ENCODE measurements at places on chromosomes 6 and 20.

DNA sequence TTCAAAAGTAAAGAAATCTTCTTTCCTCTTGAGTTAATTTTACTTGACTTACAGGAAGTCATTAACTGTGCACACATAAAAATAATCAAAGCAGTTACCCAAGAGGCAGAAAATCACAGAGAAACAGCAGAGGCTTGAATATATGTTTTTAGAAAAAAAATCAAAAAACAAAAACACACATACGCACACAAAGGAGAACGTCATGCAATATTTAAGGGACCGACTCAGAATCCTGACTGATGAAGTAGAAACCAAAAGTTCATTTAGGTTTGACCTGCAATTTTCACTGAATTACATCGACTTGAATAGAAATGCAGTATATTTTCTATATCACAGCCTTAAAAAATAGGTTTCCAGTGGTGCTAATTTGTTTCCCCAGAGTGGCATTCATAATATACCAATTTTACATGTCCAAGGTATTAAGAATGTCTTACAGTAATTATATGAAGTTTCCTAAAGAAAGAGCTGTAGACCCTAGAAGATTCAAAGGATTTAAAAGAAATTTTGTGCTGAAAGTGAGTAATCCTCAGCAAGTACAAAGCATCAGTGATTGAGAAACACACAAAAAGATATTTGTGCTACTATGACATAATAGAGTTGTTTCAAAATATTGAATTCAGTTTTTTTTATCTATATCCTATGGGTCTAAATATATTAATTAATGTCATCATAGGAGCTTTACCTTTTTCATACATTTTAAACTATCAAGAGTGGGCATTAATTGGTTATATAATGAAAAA lies 358.5 kb upstream of the RUNX2 start:
- DNase-seq: peak; percentile 17

DNA sequence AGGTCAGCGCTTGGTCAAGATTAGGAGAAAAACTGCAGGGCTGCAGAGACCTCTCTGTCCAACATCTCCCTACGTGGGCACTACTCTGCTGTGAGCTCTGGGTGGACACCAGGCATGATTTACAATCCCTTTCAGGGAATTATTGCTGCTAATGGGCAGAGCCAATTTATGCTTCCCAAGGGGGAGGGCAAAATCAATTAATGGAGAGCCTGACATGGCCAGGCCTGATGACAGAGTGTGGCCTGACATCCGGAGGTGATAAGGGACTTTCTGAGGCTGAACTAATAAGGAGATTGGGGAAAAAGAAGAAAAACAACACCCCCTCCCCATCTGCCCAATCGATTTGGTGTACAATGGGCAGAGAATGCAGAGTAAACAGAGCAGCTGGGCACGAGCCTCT lies 5.0 kb upstream of the KCNK16 start:
- no peak for DNase-seq

DNA sequence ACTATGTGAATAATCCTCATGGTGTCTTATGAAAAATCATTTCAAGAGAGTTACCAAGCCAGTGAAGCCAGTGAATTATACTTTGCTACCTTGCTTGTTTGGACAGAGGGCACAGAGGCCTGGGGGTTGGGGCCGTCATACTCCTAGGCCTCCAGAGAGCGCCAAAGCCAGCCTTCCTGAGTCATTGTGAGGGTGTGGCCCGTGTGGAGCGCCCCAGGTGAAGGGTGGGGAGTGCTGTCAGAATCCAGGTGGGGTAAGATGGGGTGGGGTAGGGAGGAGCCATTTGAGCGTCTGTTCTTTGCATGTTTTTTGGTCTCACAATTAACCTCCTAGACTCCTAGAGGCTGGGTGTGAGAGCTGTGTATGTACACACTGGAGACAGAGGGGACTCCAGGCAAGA lies 71.1 kb downstream of the PERP start:
- peak; percentile 95 for DNase-seq

- no peak for DNase-seq
These were observed 46.8 kb downstream of the CHMP4B start for GRCh38 chr20:33857722-33858563.

- DNase-seq: no peak
These were observed 19.2 kb upstream of the GLP1R start for GRCh38 chr6:39029156-39030011.

GRCh38 chr20:34984756-34985261 lies 29.1 kb downstream of the MYH7B start:
- no peak for DNase-seq

- DNase-seq: no peak
These were observed 11.8 kb downstream of the SMPDL3A start for GRCh38 chr6:122800906-122801305.

GRCh38 chr6:46990031-46990644 lies 52.0 kb downstream of the ADGRF1 start:
- DNase-seq: no peak

GRCh38 chr6:29927275-29927569 lies 15.1 kb upstream of the HLA-A start:
- no peak for DNase-seq

GRCh38 chr6:134956676-134957075 lies 6.8 kb upstream of the ALDH8A1 start:
- DNase-seq: no peak

DNA sequence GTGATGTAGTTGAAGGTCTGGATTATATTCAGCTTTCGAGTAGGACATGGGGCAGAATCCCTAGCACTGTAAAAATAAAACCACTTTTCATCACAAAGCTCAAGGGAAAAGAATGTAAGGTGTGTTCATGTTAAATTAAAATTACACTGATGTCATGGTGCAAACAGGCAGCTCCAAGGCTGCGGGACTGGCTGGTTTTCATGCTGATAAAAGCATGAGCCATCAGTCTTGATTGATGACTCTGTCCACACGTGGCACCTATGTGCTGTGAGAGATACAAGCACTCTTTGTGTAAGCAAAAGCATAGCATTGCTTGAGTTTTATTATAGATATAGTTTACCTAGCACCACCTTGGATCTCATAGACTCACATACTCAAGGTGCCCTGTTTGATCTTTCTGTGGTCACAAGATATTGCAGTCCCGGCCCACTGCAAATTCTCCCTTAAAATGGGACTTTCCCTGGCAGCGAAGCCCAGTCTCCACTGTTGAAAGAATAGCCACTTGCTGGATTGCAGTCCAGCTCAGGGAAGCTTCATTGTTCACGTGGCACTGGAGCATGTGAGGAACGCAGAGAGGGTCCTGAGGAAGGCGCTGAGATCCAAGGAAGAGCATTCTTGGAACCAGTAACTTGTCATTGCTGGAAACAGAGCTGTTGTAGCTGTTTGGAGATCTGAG lies 90.6 kb downstream of the TIAM2 start:
- peak; percentile 91 for DNase-seq

DNA sequence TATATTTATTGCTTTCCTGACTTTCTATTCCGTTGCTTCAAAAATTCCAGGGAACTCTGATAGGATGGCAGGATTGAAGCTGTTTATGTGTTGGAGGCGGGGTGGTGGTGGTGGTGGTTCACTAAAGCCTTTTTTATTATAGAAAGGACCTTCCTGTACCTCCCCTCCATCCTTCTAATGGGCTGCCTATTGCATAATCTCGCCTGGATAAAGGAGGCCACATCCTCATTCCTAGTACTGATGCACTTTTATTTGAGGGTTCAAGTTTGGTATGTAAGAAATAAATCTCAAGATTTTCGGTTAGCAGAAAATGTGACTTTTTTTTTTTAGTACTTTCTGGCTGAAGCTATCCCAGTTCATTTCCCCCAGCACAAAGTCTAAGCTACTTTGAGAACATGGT lies 18.7 kb upstream of the CTAGE9 start:
- no peak for DNase-seq

GRCh38 chr6:158037771-158038170 lies 56.1 kb downstream of the SYNJ2 start:
- DNase-seq: no peak

DNA sequence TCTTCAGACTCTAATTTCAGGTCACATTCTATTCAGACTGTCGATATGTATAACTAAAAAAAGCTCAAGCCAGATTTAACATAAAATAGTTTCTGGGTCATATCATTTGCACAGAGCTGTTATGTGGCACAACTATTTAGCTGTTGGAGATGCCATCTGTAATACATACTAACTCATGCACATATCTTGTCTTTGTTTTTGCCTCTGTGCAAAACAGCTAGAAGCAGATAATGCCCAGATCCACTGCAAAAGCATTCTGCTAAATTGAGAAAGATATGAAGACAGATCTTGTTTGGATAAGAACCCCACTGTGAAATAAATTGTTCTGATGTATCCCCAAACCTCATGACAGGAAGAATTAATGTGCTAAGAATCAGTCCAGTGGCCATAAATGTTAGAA lies 522.8 kb upstream of the AGPAT4 start:
- no peak for DNase-seq

GRCh38 chr20:17327185-17328148 lies 100.6 kb downstream of the PCSK2 start:
- no peak for DNase-seq

- no peak for DNase-seq
These were observed 26.7 kb downstream of the DIDO1 start for GRCh38 chr20:62899633-62900051.

DNA sequence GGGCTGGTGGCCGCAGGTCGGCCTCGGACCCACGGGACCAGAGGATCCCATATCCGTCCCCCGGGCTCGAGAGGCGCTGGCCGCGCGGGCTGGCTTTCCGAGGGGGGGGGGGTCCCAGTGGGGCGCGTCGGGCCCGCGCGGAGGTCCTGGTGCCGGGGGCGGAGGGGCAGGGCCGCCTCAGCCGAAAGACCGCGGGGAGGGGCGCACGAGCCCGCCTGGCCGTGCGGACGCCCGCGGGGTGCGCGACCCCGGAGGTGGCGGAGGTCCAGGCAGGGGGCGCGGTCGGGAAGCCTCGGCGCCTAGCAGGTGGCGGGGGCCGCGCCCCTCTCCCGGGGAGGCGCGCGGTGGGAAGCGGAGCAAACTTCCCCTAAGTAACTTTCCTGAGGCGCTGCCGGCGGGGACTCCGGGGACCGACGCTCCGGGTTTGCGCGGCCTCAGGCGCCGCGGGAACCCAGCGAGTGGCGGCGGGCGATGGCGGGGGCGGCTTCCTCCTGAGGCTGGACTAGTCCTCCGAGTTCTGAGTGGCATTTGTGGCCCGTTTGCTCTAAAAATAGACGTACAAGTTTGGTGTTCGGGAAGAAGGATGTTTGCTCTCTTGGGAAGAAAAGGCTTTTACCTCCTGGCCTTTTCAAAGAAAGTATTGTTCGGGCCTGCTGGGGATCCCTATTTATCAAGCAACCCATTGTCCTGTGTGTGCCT lies 26.5 kb upstream of the BTBD3 start:
- no peak for DNase-seq

DNA sequence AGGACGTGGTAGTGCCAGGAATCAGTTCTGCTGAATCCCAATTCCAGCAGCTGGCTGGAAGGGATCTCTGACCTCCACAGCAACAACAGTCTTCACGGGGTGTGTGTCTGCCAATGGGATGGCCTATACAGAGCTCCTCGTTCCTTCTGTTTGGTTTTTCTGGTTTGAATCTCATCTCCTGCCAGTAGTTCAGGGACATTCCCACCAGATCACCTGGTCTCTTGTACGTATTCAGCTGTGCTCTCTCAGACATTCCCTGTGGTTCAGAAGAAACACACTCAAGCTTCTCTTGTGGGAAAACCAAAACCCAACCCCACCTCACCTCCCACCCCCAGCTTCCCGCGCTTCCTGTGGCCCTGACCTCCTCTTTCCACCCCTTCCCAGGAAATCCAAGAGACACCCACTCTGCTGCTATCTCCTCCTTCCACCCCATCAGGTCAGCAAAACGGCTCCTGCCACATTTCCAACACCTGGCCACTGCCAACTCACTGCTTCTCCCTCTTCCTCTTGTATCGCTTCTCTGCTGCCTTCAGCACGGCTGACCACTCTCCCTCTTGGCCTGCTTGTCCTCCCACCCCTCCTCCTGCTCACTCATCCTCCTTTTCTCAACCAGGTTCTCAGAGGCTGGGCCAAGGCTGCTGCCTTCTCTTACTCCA lies 63.3 kb upstream of the PTGIS start:
- no peak for DNase-seq

DNA sequence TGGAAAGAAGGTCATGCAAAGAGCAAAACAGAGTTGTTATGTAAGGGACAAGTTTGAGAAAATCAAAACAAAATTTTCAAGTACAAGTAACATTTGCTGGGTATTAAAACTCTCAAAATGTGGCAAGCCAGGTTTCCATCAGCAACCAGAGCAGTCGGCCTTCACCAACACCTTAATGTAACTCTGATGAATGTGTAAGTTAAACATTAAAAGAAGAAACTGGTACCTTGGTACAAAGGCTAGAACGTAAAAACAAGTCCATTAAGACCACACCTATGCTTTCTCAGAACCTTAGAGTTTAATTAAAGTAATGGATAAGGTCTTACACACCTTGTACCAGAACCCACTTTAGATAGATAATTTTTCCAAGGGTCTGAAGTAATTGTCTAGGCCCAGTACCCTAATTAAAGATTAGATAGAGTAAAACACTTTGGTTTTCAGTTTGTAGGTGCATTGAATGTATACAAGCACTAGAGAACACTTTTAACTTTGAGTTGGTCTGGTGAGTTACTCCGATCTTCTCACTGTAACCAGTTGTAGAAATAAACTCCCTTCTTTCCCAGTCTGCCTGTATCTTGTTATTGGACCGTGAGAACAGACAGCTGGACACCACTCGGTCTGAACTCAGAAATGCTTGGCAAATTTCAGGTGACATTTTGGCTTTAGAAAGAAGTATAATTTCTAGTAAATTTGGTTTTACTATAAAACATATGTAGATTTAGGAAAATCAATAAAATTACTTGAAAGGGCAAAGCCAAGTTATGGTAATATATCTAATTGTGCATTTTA lies 319.4 kb downstream of the HTR1B start:
- DNase-seq: no peak

DNA sequence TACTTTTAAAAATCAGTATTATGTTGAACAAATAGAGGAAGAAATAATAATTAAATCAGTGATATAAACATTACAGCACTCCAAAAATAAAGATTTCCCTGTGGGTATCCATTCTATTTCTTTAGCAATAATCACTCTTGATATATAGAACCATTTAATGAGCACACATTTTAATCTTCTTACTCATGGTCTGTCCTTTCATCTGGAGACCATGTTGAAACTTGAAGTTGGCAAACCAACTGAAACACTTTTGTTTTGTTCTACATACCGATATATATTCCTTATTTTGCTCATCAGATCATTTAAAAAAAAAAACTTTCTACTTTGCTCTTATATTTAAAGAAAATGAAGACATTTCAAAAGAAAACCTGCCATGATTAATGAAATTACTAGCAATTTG lies 13.4 kb downstream of the C6orf58 start:
- peak; percentile 80 for DNase-seq

DNA sequence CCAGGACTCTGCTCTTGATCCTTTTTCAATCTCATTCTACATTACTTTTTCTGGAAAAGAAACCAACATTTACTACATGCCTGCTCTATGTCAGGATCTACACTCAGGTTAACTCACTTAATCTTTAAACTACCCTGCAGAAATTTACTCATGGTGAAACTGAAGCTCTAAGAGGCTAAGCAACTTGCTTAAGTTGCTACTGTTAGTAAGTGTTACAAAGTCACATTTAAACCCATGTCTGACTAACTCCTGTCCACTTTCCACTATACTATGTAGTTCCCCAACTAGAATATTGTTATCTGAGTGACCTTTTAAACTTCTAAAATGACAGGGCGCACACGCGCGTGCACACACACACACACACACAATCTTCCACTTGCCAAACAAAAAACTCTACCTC lies 5.0 kb downstream of the CEP162 start:
- DNase-seq: no peak

GRCh38 chr6:39508515-39508914 lies 186.0 kb upstream of the KCNK16 start:
- DNase-seq: no peak

Data from bronchial epithelial cell (primary cell).